ENCODE measurements at places on chromosomes 7 and 10. TPM values are rescaled to one million over a fixed set of nuclear protein-coding genes. Genes with fewer than 3 reads are reported as not detected.

Gene OR13A1
- not detected for polyA plus RNA-seq

DNA sequence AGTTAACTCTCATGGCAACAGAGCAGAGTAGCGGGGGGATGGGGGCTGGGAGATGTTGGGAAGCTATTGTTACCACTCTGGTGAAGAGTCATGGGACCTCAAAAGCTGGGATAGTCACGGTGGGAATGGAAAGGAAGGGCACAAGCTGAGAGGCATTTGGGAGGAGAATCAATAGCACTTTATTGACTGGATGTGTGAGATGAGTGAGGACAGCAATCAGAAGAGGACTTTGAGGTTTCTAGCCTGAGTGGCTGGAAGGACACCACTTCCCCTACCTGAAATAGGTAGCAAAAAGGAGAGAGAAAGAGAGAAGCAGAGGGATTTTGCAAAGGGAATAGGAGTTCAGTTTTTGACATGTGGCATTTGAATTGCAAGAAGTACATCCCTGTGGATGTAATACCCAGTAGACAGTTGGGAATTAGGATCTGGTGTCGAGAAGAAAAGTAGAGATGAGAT, 27.2 kb downstream of the SCD start:
- peak overlapping the region; percentile 51 for H3K4me3 ChIP-seq
- no peaks in the 10 kb centered on the region for H3K27me3 ChIP-seq
- H3K36me3 ChIP-seq = no peaks in the 10 kb centered on the region
- peaks cover 29% of the 10 kb centered on the region for H3K4me1 ChIP-seq
- DNase-seq = no peak

Gene EBLN1
- polyA plus RNA-seq = not detected

Gene CHAT
- polyA plus RNA-seq = not detected

GRCh38 chr7:47553309-47553708, 28.6 kb downstream of the TNS3 start:
- H3K4me1 ChIP-seq = no peaks in the 10 kb centered on the region
- no peaks in the 10 kb centered on the region for H3K36me3 ChIP-seq
- DNase-seq = no peak
- H3K27me3 ChIP-seq = no peaks in the 10 kb centered on the region
- H3K4me3 ChIP-seq = no peak overlapping the region
- no peak overlapping the region for H3K27ac ChIP-seq

- no peak overlapping the region for H3K27ac ChIP-seq
- no peak overlapping the region for H3K4me3 ChIP-seq
- DNase-seq = no peak
- H3K27me3 ChIP-seq = no peaks in the 10 kb centered on the region
These were observed 28.3 kb downstream of the CCM2 start for GRCh38 chr7:45028138-45028919.

GRCh38 chr7:88216276-88216675, 3.6 kb downstream of the SRI start:
- no peak overlapping the region for H3K4me3 ChIP-seq
- no peak for DNase-seq
- peak overlapping the region; percentile 99 for H3K27ac ChIP-seq
- no peaks in the 10 kb centered on the region for H3K27me3 ChIP-seq

- no peaks in the 10 kb centered on the region for H3K27me3 ChIP-seq
- H3K36me3 ChIP-seq = no peaks in the 10 kb centered on the region
- H3K4me1 ChIP-seq = no peaks in the 10 kb centered on the region
- no peak overlapping the region for H3K4me3 ChIP-seq
- no peak overlapping the region for H3K27ac ChIP-seq
These were observed 84.6 kb upstream of the CAPZA2 start for GRCh38 chr7:116777651-116778281.

DNA sequence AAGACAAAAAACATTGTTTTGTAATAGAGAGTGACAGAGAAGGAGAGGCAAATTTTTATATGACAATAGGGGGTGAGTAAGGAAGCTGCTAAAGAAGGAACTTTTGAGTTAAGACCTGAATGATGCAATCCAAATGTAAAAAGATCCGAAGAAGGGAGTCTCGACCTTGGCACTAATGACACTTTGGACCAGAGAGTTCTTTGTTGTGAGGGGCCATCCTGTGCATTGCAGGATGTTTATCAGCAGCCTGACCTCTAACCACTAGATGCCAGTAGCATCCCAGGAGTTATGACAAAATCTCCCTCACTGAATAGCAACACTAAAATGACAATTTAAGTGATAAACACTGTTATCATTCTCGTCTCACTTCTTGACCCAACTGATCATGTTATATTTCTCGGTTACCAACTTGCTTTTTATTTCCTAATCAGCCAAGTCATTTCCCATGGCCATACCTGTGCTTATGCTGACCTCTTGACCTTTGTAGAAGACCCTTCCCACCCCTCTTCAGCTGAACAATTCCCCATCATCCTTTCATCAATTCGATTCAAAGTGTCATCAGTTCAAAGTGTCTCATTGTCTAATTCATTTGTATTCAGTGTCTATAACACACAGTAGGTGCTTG, 30.0 kb downstream of the DGKI start:
- H3K27ac ChIP-seq = no peak overlapping the region
- H3K4me1 ChIP-seq = peaks cover 20% of the 10 kb centered on the region
- peak; percentile 32 for DNase-seq
- H3K4me3 ChIP-seq = no peak overlapping the region
- H3K36me3 ChIP-seq = no peaks in the 10 kb centered on the region
- no peaks in the 10 kb centered on the region for H3K27me3 ChIP-seq

GRCh38 chr10:117316701-117317100, 58.5 kb downstream of the PDZD8 start:
- H3K36me3 ChIP-seq = no peaks in the 10 kb centered on the region
- H3K4me3 ChIP-seq = no peak overlapping the region
- no peak for DNase-seq
- no peak overlapping the region for H3K27ac ChIP-seq
- H3K27me3 ChIP-seq = no peaks in the 10 kb centered on the region
- H3K4me1 ChIP-seq = no peaks in the 10 kb centered on the region

DNA sequence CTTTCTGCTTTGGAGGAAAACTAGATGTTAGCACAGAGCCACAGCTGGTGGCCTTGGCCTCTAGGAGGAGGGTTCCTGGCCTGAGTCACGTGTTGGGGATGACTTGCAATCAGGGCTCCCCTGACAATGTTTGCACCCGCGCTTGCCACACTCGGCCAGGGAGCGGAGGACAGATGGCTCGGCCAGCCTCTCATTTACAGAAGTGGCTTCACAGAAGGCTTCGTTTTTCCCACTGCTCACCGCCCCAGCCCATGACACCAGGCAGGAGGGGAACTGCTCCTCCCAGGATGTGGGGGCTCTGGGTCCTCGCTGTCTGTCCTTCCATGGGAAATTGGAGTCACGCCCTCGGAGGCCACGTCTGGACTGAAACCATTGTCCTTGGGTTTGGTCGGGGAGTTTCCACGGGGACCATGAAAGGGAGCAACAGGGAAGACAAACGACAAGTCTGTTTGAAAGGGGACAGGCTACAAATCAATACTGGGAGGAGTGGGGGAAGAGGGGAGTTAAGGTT, 49.6 kb upstream of the UBE3C start:
- H3K36me3 ChIP-seq = no peaks in the 10 kb centered on the region
- no peaks in the 10 kb centered on the region for H3K27me3 ChIP-seq
- H3K4me3 ChIP-seq = no peak overlapping the region
- no peaks in the 10 kb centered on the region for H3K4me1 ChIP-seq

DNA sequence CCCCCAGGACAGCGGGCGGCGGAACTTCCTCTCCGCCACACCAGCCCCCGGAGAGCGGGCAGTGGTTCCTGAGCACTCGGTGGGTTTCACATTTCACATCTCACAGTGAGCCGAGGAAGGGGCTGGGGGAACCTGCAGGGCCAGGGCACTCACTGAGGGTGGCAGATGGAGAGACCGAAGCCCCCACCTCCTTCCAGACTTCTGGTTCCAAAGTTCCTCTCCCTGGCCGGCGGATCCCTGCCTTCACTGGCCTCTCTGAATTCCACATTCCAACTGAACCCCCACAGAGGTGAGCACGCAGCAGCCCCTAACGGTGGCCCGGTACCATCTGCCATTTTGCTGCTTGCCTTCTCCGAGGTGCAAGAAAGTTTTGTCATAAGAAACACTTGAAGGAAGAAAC, 461.0 kb downstream of the PTPRN2 start:
- H3K27me3 ChIP-seq = no peaks in the 10 kb centered on the region
- H3K4me1 ChIP-seq = no peaks in the 10 kb centered on the region
- no peak for DNase-seq
- H3K4me3 ChIP-seq = no peak overlapping the region

Gene TMEM72
- polyA plus RNA-seq = 1.2 TPM

DNA sequence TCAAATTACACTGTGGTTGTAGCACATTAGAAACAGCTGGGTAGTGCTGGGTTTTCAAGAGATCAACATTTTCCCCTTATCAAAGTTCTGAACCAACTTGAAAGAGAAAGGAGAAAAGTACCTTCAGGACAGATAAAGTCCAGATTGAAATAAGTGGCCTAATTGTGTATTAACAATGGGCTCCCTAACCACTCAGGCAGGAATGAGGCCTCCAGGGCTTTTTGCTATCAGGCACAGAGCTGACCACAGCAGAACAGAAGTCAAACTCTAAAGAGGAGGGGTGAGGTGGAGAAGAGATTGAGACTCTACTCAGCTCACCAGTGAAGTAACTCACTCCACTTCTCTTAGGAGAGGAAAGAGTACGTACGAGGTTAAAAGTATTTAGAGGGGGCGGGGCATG, 394.1 kb upstream of the PHF14 start:
- no peak overlapping the region for H3K4me3 ChIP-seq
- no peaks in the 10 kb centered on the region for H3K36me3 ChIP-seq
- H3K27me3 ChIP-seq = no peaks in the 10 kb centered on the region
- no peak for DNase-seq

- no peak overlapping the region for H3K27ac ChIP-seq
- H3K4me3 ChIP-seq = no peak overlapping the region
- DNase-seq = no peak
- no peaks in the 10 kb centered on the region for H3K36me3 ChIP-seq
- no peaks in the 10 kb centered on the region for H3K27me3 ChIP-seq
These were observed 120.0 kb downstream of the MKX start for GRCh38 chr10:27625452-27626211.

Gene ATAD1
- 103 TPM for polyA plus RNA-seq

- no peaks in the 10 kb centered on the region for H3K27me3 ChIP-seq
- H3K27ac ChIP-seq = no peak overlapping the region
- H3K36me3 ChIP-seq = no peaks in the 10 kb centered on the region
- no peak overlapping the region for H3K4me3 ChIP-seq
These were observed 63.9 kb upstream of the ECHDC3 start for GRCh38 chr10:11678074-11678793.

Gene ZNF716
- not detected for polyA plus RNA-seq

GRCh38 chr10:99631496-99631895, 11.3 kb upstream of the SLC25A28 start:
- no peaks in the 10 kb centered on the region for H3K36me3 ChIP-seq
- peak; percentile 18 for DNase-seq
- no peak overlapping the region for H3K27ac ChIP-seq
- H3K27me3 ChIP-seq = no peaks in the 10 kb centered on the region

GRCh38 chr7:9017286-9017685, 583.9 kb downstream of the NXPH1 start:
- H3K27ac ChIP-seq = no peak overlapping the region
- H3K4me1 ChIP-seq = no peaks in the 10 kb centered on the region
- DNase-seq = no peak
- no peaks in the 10 kb centered on the region for H3K36me3 ChIP-seq
- H3K4me3 ChIP-seq = no peak overlapping the region
- no peaks in the 10 kb centered on the region for H3K27me3 ChIP-seq

- DNase-seq = peak; percentile 84
- H3K4me3 ChIP-seq = no peak overlapping the region
- no peak overlapping the region for H3K27ac ChIP-seq
- H3K4me1 ChIP-seq = no peaks in the 10 kb centered on the region
These were observed 31.8 kb upstream of the OCM2 start for GRCh38 chr7:98021588-98022351.

DNA sequence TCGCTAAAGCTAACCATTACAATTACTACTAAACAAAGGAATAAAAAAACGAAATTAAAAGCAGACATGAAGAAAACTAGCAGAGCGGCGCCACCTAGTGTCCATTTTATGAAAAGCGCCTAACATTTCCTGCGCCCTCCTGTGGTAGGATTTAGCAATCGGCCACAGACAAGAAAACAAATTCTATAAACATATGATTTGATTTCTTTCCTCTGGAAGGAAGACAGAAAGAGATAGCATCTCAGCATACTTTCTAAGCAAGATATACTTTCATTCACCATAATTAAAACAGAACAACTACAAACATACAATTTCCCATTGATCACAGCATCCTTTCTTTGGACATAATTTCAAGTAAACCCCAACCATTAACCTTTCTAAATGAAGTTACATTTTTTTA, 337.7 kb upstream of the NPVF start:
- no peaks in the 10 kb centered on the region for H3K36me3 ChIP-seq
- H3K4me1 ChIP-seq = peaks cover 6% of the 10 kb centered on the region
- peak; percentile 85 for DNase-seq
- no peak overlapping the region for H3K4me3 ChIP-seq
- no peaks in the 10 kb centered on the region for H3K27me3 ChIP-seq
- no peak overlapping the region for H3K27ac ChIP-seq

GRCh38 chr7:137480824-137481365, 137.4 kb upstream of the PTN start:
- DNase-seq = no peak
- H3K36me3 ChIP-seq = no peaks in the 10 kb centered on the region
- H3K4me3 ChIP-seq = no peak overlapping the region

Gene RBM20
- 19.2 TPM for polyA plus RNA-seq

DNA sequence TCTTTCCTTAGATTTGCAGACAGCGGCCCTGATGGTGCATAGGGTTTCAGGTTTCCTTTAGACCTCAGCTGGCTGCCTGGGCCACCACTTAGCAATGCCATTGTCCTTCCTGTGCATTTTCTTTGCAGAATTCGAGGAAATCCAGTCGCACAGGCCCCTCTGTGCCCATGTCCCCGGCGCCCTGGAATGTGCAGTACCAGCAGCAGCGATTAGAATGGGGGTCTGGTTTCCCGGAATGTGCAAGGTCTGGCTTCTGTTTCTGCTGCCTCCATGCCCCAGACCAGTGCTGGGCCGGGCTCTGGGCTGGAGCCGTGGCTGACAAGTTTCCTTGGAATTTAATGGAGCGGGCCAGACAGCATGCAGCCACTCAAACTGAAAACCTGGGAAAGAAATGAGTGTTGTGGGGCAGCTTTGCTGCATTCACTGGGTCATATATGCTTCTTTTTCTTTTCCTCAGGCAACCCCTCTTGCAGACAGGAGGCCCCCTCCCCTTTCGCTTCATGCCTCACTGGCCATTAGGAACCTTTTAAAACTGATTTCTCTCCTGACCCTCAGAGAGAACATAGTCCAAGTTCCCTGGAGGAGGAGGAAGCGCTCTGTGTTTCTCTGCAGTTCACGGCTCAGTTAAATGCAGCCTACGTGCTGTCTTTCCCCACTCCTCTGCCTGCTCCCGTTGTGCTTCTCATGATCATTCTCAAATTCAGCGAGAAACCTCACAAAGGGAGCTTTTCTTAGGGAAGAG, 14.4 kb downstream of the HTRA1 start:
- H3K4me1 ChIP-seq = peaks cover 57% of the 10 kb centered on the region
- no peak for DNase-seq
- H3K27me3 ChIP-seq = no peaks in the 10 kb centered on the region
- no peaks in the 10 kb centered on the region for H3K36me3 ChIP-seq
- no peak overlapping the region for H3K4me3 ChIP-seq

DNA sequence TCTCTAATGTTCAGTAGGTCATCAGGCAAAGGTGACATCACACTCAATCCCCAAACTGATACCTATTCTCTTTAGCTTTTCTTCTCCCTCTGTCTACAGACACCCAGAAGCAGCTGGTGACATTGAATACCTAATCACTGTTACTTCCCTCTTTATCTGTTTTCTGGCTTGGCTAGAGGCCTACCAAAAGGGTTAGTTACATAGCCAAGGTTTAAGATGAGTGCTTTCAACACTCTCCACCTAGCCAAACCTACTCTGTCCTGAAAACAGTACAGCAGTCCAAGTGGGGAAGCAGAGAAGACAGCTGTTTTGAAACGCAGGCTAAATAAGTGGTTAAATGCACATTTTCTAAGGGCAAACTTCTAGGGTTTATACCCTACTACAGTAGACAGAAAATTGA, 39.4 kb downstream of the CCNJ start:
- no peak overlapping the region for H3K4me3 ChIP-seq
- no peaks in the 10 kb centered on the region for H3K27me3 ChIP-seq
- H3K27ac ChIP-seq = no peak overlapping the region
- peaks cover 14% of the 10 kb centered on the region for H3K4me1 ChIP-seq
